ENCODE measurements at places on chromosomes 3 and 15. TPM values are rescaled to one million over a fixed set of nuclear protein-coding genes. Genes with fewer than 3 reads are reported as not detected.

GRCh38 chr15:60675763-60676162 lies 196.8 kb upstream of the ICE2 start:
- DNase-seq: no peak

DNA sequence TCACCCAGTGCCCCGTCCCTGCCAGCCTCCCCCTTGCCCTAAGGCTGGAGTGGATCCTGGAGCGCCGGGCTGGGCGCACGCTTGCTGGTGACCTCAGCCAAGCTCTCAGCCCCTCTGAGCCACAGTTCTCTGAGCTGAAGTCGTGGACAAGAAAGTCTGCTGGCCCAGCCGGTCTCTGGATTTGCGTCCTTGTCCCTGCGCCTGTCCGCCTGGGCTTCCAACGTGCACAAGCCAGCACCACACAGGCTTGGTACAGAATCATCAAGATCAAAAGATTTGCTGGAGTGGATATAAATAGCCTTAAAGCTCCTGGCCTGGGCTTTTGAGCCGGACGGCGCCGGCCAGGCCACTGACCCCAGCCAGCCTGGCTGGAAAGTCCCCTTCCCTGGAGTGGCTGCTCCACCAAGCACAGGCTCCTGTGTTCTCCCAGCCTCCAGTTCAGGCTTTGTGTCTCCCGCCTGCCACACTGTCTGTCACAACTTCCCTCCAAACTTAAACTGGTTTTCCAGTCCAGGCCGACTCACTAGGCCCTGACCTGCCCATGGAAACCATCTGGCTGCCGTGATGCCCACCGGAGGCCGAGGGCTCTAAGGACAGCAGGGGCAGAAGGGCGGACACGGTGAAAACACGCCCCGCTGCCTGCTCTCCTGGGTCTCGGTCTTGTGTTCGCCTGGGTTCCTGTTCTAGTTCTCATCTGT lies 156.2 kb downstream of the NUP210 start:
- DNase-seq: no peak

- no peak for DNase-seq
Measured at GRCh38 chr3:107430996-107431245, 53.7 kb downstream of the CCDC54 start.

GRCh38 chr15:101615986-101616848 lies 36.0 kb downstream of the TM2D3 start:
- DNase-seq: no peak

Gene AMIGO3
- total RNA-seq: not detected

Gene TEX9
- 1.2 TPM for total RNA-seq

Gene SLC28A2
- not detected for total RNA-seq

Gene P2RY1
- 3.5 TPM for total RNA-seq
